Jurkat, Clone E6-1 (cell line): ENCODE measurements at places on chromosomes 6 and 20.

GRCh38 chr6:122151066-122151465 lies 248.4 kb upstream of the HSF2 start:
- no peak for DNase-seq

GRCh38 chr20:6975311-6975710 lies 207.8 kb downstream of the BMP2 start:
- DNase-seq: no peak

GRCh38 chr20:6998909-6999308 lies 231.4 kb downstream of the BMP2 start:
- no peak for DNase-seq

GRCh38 chr6:38924791-38925509 lies 123.6 kb upstream of the GLP1R start:
- DNase-seq: no peak

GRCh38 chr6:484086-484745 lies 92.7 kb downstream of the IRF4 start:
- no peak for DNase-seq

GRCh38 chr6:34795836-34796425 lies 4.0 kb downstream of the BLTP3A start:
- DNase-seq: no peak

DNA sequence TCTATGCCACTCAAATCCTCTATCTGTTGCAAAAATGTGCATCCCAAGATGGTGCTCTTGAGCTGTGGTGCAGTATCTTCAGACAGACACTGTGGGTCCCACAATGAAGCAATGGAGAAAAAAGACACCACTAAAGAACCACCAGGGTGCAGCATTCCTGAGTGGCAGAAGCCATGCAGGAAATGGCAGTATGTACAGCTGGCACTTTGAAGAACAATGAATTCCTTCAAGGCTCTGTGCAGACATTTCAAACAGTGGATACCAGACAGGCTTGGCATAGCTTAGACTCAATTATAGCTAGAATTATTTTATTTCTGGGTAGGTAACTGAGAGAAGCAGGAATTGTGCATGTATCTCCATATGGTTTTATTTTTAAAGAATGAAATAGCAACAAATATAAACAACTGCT lies 24.0 kb upstream of the HDAC2 start:
- DNase-seq: peak; percentile 71

GRCh38 chr6:148440016-148440415 lies 97.4 kb downstream of the SASH1 start:
- DNase-seq: no peak

- no peak for DNase-seq
These were observed 35.6 kb downstream of the TTLL9 start for GRCh38 chr20:31906001-31906400.

GRCh38 chr6:145368075-145368474 lies 367.2 kb downstream of the EPM2A start:
- DNase-seq: no peak

GRCh38 chr6:135506270-135506997 lies 8.9 kb upstream of the AHI1 start:
- DNase-seq: peak; percentile 45

DNA sequence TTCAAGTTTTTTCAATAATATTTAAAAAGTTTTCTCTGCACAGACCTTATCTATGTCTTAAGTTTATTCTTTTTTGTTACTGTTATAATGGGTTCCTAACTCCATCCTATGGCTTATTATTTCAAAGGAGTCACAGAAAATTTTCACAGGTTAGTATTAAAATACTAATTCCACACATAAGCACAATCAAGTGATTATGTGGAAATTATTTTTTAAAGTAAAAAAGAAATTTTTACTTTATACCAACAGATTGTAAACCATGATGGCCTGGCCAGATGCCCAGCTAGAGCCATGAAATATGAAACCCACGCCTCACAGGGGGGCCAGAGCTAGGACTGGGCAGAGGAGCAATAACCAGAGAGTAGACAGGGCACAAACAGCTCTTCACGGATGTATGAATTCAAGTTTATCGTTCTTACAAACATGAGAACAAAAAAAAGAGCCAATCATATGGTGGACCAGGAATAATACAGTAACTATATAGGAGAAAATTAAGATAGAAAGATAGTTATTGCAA lies 34.0 kb downstream of the NUDT3 start:
- DNase-seq: no peak

- no peak for DNase-seq
These were observed 11.7 kb downstream of the SYNDIG1 start for GRCh38 chr20:24481173-24481572.

GRCh38 chr20:48295445-48295903 lies 510.2 kb upstream of the SULF2 start:
- no peak for DNase-seq

DNA sequence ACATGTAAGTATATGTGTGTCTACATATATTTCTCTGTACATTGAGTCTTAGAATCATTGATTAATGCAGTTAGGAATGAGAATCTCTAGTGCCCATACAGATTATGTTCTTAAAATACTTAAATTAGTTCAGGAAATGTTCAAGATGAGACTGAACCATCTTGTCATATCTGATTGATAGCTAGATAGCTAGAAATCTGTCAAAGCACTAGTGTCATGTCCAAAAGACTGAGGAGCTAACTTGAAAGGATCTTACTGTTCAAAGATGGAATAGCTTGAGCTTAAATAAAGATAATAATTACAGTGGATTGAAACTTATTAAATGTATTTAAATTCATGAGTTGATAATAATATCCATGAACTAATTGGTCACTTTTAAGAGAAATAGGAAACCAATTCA lies 191.7 kb upstream of the TCF21 start:
- no peak for DNase-seq

- peak; percentile 58 for DNase-seq
These were observed 24.4 kb downstream of the PLCB1 start for GRCh38 chr20:8156235-8157079.

- no peak for DNase-seq
These were observed 288.5 kb downstream of the SOX4 start for GRCh38 chr6:21881969-21882465.

DNA sequence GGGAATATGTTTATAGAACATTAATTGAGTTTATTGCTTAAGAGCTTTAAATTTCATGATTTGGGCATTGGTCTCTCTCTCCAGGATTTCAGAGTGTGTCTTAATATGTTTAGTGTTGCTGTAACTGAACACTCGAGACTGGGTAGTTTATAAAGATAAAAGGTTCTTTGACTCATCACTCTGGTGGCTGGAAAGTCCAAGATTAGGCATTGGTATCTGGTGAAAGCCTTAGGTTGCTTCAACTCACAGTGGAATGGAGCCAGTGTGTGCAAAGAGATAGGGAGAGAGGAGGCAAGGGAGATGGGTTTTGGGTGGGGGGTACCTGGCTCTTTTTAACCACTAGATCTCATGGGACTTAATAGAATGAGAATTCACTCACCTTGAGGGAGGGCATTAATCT lies 35.6 kb upstream of the DTNBP1 start:
- DNase-seq: no peak

DNA sequence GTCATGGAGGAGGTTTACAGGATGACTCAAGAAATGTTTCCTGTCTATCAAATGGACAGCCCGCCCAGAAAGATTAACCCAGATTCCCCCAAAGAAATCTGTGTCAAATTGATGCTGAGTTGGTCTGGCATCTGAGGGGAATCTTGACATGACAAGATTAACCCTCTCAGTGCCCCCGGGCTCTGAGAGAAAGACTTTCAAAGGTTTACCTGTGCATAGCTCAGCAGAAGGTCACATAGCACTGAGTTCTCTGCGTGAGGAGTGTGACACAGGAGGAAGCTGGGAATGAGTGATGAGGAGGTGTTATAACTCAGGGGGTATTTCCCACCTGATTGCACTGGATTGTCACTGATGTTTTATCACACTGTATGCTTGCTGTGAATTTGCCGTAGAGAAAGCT lies 601.2 kb downstream of the DHX35 start:
- DNase-seq: no peak

DNA sequence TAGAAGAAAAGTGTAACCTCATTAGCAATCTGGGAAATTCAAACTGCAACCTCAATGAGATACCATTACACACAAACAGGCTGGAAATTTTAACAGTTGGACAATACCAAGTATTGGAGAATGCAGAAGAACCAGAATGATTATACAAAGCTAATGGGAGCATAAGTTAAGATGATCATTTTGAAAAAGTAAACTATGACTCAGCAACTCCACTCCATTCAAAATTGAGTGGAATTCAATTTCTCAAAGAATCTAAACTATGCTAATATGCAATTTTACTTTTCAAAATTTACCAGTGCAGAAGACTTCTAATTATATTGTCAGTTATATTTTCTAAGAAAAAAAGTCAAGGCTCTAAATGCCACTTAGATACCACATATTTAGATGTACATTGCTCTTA lies 17.2 kb downstream of the GPLD1 start:
- DNase-seq: no peak

DNA sequence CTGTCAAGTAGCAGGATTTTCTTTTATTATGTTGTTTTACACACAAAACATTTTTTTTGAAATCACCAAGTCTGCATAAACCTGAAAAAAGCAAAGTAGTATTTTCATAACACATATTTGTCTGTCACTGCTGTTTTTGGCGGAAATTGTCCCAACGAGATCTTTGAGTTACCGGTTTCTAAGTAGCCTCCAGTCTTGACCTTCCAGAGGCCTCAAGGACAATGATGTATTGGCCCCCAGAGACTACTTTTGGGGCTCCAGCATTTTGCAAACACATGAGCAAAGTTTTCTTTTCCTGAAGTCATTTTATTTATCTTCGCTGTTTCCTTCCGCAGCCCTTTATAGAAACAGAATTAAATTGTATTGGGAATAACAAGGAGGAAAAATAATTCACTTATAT lies 862.6 kb downstream of the KIF16B start:
- no peak for DNase-seq

GRCh38 chr20:18360635-18361034 lies 72.3 kb downstream of the ZNF133 start:
- no peak for DNase-seq

GRCh38 chr6:134216301-134217010 lies 101.5 kb downstream of the SGK1 start:
- DNase-seq: no peak

DNA sequence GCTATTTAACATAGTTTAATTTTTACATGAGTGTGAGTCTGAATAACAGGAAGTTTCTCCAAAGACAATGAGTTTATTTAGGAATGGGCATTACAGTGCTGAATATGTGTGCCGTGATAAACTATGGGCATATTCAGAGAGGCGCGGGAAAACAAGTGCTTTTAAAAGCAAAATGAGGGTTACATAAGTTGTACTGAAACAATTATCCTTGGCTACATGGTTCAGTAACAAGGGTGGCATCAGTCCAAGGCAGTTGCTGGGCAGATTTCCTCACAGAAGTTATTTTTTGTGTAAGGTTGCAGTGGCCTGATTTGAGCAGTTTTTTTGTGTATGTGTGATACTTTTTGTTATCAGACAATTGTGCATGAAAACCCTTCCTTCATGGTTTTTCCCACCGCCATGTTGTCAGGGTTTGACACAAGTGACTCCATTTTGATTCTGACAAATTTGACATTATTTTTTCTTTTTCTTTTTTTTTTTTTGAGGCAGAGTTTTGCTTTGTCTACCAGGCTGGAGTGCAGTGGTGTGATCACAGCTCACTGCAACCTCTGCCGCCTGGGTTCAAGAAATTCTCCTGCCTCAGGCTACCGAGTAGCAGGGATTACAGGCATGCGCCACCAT lies 22.3 kb upstream of the PXDC1 start:
- DNase-seq: no peak

DNA sequence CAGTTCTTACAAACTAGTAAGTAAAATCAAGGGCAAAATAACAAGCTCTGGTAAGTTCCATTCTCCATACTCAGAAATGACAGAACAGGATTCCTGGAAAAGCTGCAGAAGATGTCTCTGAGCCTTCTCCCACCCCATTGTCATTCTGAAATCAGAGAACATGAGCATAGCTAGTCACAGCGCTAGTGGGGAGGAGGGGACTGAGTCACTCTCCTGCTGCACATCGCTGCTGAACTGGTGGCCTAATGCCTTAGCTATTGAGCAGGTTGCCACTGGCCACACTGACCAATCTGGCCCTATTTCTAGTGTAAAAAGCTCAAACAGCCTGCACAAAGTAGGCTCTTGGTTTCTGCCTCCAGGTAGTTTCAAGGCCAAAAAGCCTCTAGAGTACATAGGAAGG lies 26.1 kb upstream of the RIPPLY2 start:
- DNase-seq: no peak

GRCh38 chr6:69663215-69663614 lies 133.6 kb downstream of the LMBRD1 start:
- DNase-seq: no peak

DNA sequence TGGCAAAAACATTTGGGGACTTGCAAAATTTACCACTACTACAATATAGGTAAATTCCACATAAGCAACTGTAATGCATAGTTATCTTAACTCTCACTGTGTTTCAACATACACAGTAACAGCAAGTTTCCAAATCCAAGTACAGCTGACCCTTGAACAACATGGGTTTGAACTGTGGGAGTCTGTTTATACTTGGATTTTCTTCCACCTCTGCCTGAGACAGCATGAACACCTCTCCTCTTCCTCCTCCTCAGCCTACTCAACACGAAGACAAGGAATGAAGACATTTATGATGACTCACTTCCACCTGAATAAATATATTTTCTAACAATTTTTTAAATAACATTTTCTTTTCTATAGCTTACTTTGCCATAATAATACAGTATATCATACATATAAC lies 25.6 kb downstream of the MAN1A1 start:
- no peak for DNase-seq

DNA sequence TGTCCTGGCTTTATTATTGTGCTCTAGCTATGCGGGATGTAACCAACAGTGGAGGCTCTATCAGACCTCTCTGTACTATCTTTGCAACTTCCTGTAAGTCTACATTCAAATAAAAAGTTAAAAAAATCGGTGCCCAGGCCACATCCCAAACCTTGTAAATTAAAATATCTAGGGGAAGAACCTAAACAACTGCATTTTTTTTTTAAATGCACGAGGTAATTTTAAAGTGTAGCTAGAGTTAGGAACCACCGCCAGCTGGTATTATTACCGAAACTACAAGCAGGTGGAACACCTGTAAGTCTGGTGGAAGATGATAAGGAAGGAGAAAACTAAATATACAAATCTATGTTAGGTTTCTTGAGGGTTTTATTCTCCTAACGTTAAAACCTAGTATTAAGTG lies 34.5 kb upstream of the ID4 start:
- no peak for DNase-seq

DNA sequence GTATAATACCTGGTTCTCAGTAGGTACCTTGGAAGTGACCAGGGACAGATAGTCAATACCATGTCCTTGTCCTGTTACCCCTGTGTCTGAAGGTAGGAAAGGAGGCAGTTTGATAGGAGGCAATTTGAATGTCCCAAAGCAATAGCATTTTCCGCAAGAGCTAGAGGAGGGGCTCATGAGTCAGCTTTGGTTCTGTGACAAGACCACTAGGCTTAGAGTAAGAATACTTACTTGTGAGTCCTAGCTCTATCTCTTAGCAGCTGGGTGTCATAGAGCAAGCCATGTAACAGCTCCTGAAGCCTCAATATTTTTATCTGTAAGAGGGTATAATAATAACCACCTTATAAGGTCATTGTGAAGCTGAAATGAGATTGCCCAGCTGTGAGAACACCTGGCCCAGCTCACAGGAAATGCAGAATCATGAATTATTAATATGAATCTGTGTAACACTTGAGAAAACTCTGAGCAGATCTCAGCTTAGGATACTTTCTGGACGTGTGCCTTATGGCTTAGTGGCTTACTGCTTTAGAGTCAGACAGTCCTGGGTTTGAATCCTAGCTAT lies 58.6 kb downstream of the DAAM2 start:
- peak; percentile 56 for DNase-seq

GRCh38 chr6:110475066-110475653 lies 1.3 kb downstream of the SLC22A16 start:
- DNase-seq: peak; percentile 84
